B cell (primary cell): ENCODE measurements at places on chromosomes 12 and 14. TPM values are rescaled to one million over a fixed set of nuclear protein-coding genes. Genes with fewer than 3 reads are reported as not detected.

ISCA2 gene
- 28.3 and 30.0 TPM in 2 replicates for total RNA-seq

ASIC1 gene
- not detected in 2 replicates for total RNA-seq

PTGER2 gene
- 0.32 and 0.44 TPM in 2 replicates for total RNA-seq

PTHLH gene
- not detected in 2 replicates for total RNA-seq

BICDL1 gene
- total RNA-seq, result 41.5 and 43.6 TPM in 2 replicates

CARMIL3 gene
- total RNA-seq, result 1.0 and 1.4 TPM in 2 replicates

- H3K36me3 ChIP-seq, result peaks cover 3% of the 10 kb centered on the region
- no peak overlapping the region for H3K4me3 ChIP-seq
- H3K4me1 ChIP-seq, result no peaks in the 10 kb centered on the region
- DNase-seq, result no peak
- H3K27me3 ChIP-seq, result no peaks in the 10 kb centered on the region
- no peak overlapping the region for H3K27ac ChIP-seq
These were observed 8.0 kb downstream of the IL23A start for GRCh38 chr12:56346675-56347074.

DNA sequence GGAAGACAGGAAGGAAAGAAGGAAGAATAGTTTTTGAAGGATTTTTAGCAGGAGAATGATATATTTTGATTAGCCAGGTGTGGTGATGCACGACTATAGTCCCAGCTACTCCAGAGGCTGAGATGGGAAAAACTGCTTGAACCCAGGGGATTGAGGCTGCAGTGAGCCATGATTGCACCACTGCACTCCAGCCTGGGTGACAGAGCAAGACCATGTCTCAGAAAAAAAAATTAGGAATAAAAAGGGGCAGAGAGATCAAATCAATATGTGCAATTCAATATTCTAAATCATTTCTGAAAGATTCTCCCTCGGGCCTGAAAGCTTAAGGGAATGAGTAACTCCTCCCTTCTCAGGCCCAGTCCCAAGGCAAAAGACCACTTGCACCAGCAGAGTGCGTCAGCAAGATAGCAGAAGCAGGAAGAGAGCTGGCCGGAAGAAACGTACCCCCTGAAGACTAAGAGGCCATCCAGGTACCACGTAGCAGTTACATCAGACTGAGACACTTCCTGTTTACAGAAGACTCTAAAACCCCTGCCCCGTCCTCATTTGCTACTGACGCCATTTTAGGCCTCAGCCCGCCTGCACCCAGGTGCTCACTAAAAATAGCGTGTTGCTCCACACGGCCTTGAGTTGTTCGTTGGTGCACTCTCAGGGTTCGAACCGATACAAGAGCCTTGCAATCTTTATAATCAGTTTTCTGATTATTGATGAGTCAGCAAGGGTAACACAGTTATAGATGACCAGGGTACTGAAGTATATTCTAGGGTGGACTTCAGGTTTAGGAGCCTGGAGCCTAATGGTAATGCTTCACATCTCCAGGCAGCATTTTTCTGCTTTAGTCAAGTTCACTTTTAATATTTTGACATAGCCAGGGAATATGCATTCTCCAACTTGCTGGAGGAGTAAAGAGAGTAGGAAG, 57.7 kb upstream of the CSRP2 start:
- no peaks in the 10 kb centered on the region for H3K36me3 ChIP-seq
- no peak for DNase-seq
- H3K4me1 ChIP-seq, result no peaks in the 10 kb centered on the region
- no peak overlapping the region for H3K27ac ChIP-seq
- H3K27me3 ChIP-seq, result no peaks in the 10 kb centered on the region
- no peak overlapping the region for H3K4me3 ChIP-seq
